Suppressor macrophage treated with lipopolysaccharide for 4 hours (primary cell): ENCODE measurements at places on chromosomes 11 and 22.

DNA sequence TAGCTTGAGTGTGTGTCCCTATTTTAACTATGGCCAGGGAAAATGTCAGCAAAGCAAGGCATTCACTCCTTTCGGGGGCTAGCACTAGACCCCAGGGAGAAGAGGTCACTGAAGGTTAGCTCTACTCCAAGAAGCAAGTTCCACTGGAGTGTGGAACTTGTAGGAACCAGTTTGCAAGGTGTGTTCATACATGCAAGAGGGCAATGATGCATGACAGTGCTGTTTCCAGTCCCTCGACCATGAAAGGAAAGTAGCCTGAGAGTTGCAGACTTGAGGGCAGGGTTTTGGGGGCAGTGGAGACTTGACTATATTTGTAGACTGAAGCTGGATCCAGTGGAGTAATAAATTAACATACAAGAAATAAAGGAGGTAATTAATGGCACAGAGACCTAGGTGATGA lies 21.6 kb upstream of the SLC36A4 start:
- no peak for DNase-seq

DNA sequence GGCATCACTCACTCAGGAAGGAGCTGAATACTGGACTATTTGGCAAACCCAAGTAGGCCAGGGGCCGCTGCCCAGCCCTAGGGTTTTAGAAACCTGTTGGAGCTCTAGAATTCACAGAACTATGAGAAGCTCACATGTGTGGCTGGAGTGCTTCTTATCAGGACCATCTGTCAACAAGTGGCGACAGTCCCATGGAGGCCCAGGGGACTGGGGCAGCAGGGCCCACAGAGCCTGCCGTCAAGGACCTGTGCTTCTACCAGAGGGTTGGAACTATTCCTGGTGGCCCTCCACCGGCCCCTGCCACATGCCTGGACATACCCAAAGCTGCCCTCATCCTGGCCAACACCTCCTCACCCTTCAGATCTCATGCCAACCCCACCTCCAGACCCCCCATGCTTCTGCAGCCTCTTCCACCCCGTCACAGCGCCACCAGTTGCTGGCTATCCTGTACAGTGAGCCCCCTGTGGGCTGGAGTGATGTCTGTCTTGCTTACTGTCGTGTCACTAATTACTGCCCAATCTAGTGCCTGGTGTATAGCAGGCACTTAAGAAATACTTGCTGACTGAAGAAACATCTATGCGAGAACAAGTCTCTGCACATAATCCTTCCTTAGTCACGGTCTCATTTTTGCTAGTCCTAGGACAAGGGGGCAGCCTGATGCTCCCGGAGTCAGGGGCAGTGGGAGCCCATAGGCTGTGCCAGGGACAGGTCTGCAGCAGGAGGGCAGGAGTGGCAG lies 27.2 kb upstream of the RASL10A start:
- no peak for DNase-seq

- DNase-seq = no peak
Measured at GRCh38 chr11:14585438-14585837, 58.2 kb upstream of the PDE3B start.

DNA sequence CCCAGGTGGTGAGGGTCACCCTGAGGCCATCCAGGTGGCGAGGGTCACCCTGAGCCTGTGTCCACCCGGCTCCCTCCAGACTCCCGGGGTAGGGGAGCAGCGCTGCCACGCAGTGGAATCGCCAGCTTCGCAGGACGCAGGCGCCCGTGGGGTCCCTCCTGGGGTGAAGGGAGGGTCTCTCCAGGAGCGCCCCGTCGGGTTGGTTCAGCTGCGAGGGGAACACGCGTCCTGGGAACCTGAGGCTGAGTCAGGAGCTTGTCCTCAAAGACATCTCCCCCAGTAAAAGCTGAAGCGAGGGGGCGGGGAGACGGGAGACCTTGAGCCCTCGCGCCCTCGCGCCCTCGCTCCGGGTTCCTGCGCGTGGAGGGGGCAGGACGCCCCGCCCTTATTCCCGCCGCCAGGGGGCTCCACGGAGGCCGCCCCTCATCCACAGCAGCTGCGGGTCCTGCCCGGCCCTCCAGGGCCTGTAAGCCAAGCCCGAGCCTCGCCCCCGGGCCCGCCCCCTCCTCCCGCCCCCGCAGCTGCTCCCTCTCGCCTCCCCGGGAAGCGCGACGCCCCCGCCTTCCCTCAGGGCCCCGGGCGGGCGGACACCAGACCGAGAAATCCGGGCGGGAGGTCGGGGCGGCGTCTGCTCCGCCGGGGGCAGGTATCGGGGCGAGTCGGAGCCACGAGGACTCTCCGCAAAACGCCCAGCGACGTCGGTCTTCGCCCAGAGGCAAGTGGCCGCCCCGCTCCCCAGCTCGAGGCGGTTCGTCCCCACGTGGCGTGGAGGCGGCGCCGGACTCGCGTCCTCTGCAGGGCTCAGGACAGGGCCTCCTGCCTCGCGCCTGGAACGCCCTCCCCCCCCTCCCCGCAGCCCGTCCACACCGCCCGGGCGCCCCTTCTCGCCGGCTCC lies 22.8 kb downstream of the PIM3 start:
- DNase-seq = no peak

DNA sequence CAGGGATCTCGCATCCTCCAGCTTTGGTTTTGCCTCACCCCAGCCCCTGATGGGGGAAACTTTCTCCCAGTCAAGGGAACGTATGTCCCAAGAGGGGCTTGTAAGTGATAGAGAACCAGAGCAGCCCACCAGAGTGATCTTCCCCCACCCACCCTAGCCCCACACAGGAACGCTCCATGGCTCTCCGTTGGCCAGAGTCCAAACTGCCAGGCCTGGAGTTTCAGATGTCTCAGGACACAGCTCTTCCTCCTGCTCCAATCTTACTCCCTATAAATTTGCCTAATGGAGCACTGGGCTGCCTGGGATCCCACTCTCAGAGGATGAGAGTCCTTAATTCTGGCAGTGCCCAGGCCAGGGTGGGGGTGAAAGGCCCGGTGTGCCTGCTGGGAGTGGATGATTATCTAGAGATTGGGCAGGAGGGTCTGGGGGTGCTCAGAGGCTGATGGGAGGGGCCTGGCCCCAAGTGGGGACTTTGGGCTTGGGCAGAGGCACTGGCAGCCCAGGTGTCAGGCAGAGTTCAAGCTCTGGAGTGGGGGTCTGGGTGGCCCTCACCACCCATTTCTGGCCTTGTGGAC lies 79.9 kb downstream of the WNT7B start:
- DNase-seq = no peak

- peak; percentile 42 for DNase-seq
Measured at GRCh38 chr22:18119409-18120110, 9.0 kb downstream of the TUBA8 start.

DNA sequence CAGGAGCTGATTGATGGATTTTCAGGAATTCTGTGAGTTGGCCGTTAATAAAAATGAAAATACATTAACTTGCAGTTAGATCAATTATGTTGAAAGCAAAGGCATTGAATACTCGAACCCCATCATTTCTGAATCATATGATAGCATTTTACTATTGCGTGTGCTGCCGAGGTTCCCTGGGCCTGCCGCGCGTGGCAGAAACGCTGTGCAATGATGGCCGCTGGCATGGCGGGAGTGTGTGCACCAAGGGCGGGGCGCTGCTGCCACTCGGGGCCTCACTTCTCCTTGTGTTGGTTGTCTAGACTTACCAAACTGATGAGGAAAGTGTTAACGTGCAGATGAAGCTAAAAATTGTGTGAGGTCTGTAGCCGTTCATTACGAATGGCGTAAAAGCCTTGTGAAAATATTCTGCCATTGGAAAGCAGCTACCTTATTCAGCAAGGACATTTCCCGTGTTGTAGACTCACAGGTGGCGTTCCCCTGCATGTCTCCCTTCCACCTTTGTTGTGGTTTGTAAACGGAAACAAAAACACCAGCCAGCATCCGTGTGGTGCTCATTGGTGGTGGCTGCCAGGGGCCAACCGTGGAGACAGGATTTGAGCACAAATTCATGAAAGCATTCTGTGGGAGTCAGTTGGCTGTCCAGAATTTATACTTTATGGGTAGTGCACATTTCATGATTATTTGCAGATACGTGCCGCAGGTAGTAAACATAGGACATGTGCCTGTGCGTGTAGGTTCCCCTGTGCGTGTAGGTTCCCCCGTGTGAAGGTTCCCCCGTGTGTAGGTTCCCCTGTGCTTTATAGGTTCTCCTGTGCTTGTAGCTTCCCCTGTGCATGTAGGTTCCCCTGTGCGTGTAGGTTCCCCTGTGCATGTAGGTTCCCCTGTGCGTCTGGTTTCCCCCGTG lies 5.9 kb upstream of the GRAMD4 start:
- DNase-seq = peak; percentile 57

- no peak for DNase-seq
Measured at GRCh38 chr22:33112580-33112979, 54.4 kb upstream of the SYN3 start.

GRCh38 chr11:27700351-27701301 lies at the start of gene BDNF:
BDNF (minus strand) TSS chr11:27700455; CDS start chr11:27658564, 41,891 bp downstream.
- no peak for DNase-seq

- no peak for DNase-seq
Measured at GRCh38 chr11:126331286-126331685, 24.2 kb upstream of the ST3GAL4 start.

GRCh38 chr11:118277312-118277711 lies 13.2 kb upstream of the MPZL2 start:
- DNase-seq = no peak

GRCh38 chr11:16781936-16782919 lies 43.8 kb downstream of the C11orf58 start:
- no peak for DNase-seq

GRCh38 chr11:67265633-67266448 lies 432 bp upstream of the GRK2 start:
- DNase-seq = peak; percentile 89

DNA sequence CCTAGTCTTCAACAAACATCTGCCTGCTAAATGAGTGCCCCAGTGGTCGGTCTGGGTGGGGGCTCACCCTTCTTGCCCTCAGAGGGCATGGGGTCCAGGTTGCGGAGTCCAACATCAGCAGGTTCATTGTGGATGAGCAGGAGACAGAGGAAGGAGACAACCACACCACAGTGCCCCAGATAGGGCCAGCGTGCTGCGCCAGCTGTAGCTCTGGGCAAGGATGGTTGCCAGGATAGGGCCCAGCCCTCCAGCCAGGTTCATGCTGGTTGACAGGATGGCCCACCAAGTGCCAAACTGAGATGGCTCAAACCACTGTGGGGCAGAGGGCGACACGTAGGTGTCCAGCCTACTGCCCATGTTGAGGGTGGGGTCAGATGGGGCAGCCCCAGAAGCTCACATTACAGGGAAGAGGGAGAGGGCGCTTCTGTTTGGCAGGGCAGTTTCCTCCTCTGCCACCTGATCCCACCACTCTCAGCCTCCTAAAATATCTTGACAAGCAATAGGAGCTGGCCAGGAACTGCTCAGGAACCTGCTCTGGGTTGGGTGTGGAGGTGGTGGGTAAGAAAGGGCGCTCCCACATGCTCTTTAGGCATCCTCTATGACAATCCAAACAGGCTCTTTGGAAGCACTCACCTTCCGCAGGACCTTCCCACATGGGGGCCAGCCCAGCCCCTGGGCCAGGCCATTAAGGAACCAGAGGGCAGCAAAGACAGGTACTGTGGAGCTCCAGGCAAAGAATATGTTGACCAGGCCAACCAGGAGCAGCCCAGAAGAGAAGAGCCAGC lies 2.9 kb downstream of the SLC37A4 start:
- no peak for DNase-seq

GRCh38 chr11:88203604-88204003 lies 28.4 kb upstream of the RAB38 start:
- no peak for DNase-seq

GRCh38 chr11:64146036-64146955 lies 19.6 kb downstream of the MACROD1 start:
- peak; percentile 78 for DNase-seq

- DNase-seq = peak; percentile 66
Measured at GRCh38 chr11:47980907-47981621, 705 bp downstream of the PTPRJ start.

DNA sequence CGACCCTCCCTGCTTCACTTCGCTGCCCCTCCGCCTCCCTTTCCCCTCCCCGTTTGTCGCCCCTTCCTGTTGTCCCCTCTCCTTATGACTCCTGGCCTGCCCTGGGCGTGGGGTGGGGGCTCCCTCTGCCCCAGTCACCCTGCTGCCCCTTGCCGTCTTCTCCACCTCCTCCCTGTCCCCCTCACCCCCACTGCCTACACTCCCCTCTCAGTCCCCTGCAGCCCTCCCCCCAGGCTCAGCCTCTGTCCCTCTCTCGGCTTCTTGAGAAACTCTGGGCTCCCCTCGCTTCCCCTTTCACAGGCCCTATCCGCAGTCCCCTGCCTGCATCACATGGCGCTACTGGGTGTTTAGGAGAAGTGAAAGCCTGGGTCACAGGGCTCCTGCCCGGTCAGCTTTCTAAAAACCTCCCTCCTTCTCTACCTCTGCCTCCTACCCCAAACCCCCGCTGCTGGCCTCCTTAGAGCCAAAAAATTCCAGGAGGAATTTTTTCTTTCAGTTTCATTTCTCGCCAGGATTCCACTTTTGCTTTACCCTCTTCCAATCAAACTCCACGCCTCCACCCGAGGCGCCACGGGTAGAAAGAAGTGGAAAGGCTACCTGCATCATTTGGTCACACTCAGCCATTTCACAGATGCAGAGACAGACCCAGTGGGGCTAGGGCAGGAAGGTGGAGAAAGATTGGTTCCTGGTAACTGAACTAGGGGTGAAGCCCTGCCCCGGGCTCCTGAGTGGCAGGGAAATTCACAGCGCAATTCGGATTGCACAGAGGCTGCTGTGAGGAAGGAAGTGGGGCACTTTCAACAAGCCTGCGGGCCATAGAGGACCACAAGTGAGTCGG lies at the start of gene SLC15A3:
Gene SLC15A3 (minus strand): TSS at position 273 of the 838 bp plus-strand sequence. CDS start 625 bp downstream, outside the sequence.
- DNase-seq = peak; percentile 98
